SJSA1 (cell line): ENCODE measurements at places on chromosomes 7 and 10. TPM values are rescaled to one million over a fixed set of nuclear protein-coding genes. Genes with fewer than 3 reads are reported as not detected.

Gene TMEM178B
- total RNA-seq, result under 0.01 TPM in 1 of 2 replicates, not detected in the other

- DNase-seq, result peak; percentile 16
Measured at GRCh38 chr7:18960725-18961124, 156.7 kb downstream of the TWIST1 start.

GRCh38 chr7:25586513-25586912, 358.2 kb upstream of the NPVF start:
- no peak for DNase-seq

- no peak for DNase-seq
Measured at GRCh38 chr10:101824736-101825135, 6.5 kb upstream of the OGA start.

DNA sequence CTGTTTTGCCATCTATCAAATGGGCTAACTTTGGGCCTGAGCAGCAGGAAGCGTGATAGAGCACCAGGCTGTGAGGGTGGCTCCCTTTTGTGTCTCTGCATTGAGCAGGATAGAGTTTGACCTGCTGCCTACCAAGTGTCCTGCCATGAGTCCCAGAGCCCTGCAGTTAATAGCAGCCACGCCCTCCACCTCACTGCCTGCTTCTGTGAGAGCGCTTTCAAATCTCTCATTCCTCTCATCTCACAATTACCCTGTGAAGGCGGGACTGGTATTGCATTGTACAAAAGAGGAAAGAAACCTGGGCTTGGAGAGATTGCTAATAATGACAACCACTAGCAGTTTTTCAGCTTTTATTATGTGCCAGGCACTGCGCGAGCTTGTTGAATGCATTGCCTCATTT, 39.9 kb downstream of the UNC5B start:
- DNase-seq, result no peak

GRCh38 chr10:17742918-17743317, 9.1 kb upstream of the TMEM236 start:
- peak; percentile 66 for DNase-seq

DNA sequence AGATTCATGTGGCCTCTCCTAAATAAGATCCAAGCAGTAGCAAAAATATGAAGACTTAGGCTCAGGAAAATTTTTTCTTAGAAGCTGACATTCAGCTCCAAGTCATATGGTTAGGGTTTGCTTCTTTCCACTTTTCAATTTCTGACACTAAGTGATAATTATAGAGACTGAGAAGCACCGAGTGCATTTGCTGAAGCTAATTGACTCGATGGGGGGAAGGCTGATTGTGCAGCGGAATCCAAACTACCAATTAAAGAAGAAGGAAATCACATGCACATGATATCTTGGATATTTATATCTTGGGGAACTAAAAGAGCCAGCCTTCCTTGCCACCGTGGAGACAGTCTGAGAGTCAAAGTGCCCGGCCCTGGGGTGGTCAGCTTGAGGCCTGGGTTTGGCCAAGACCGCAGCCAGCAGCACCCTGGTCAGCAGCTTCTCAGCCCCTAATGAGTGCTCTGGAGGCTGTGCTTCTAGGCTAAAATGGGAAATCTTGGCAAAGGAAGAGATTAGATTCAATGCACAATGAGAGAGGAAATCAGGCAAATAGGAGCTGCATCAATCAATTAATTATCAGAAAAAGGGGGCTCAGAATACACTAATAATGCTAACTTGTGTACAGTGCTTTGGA, 589.3 kb downstream of the NRG3 start:
- DNase-seq, result no peak

Gene SLC13A4
- not detected in 2 replicates for total RNA-seq

- DNase-seq, result no peak
Measured at GRCh38 chr10:35626971-35627507, 15.1 kb downstream of the FZD8 start.

GRCh38 chr7:129390314-129390713, 43.9 kb upstream of the STRIP2 start:
- no peak for DNase-seq

GRCh38 chr7:138573741-138574140, 113.7 kb downstream of the TRIM24 start:
- DNase-seq, result no peak

DNA sequence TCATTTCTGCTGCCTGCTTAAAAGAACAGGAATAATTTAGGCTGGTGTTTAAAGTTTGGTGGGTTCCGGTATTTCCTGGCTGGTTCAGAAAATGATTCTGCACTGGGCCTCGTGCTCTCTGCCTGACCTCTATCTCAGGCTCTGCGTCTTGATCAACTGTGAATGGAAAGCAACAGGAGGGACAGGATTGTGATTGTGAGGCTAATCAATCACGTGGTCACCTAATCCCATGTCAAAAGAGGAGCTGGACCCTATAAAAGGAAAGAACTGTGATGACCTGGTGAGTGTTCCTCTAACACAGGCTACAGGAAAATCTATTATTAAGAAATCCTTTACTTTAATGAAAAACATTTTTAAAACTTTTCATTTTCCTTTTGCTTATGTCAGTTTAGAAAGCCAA, at the start of gene DHX32:
TSS of gene DHX32 (minus strand) at position 101 of the 400 bp plus-strand sequence. CDS start 468 bp downstream, outside the sequence.
- DNase-seq, result no peak

Gene OR2A42
- not detected in 2 replicates for total RNA-seq
